Stimulated activated CD8-positive, alpha-beta memory T cell treated with anti-CD3 and anti-CD28 coated beads, Interleukin-2, amount 100 ng/mL, for 48 hours (primary cell): ENCODE measurements at places on chromosomes 6 and 20.

DNA sequence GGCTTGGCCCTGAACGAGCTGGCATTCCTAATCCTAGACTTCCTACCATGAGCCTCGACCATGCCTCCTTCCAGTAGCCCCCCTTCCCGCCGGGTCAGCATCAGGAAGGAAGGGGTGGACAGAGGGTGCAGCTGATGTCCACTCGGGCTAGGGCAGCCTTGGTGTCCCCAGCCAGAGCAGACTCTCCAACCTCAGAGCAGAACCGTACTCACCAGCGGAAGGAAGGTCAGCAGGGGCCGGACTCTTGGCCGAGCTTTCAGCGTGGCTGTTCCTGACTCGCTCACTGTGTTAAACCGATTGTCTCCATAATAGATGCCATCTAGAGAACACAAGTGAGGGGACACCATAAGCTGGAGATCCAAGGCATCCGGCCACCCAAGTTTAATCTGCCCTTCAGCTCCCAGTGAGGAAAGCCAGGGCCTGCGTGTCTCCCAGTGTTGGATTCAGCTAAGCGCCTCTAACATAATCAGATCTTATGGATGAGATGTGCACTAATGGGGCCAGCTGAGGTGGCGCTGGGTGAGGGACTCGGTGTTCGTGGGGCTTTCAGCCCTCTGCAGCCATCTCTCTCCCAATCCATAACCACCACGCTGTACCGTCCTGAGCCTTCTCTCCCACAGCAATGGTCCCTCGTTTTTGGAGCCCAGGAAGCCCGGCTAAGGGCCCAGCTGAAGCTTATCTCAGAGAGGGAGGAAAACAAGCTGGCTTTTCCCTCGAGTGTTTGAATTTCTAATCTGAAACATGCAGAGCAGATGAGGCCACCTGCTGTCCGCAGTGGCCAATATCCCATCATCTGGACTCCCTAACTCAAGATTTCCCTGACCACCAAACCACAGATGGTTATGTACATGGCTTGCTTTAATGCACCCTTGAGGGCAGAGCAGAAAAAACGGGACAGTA is 13.7 kb downstream of the C6orf132 start:
- DNase-seq: no peak

GRCh38 chr20:34011275-34011674 is 17.6 kb downstream of the RALY start:
- no peak for DNase-seq

GRCh38 chr6:15689586-15690482 is 27.0 kb upstream of the DTNBP1 start:
- no peak for DNase-seq

DNA sequence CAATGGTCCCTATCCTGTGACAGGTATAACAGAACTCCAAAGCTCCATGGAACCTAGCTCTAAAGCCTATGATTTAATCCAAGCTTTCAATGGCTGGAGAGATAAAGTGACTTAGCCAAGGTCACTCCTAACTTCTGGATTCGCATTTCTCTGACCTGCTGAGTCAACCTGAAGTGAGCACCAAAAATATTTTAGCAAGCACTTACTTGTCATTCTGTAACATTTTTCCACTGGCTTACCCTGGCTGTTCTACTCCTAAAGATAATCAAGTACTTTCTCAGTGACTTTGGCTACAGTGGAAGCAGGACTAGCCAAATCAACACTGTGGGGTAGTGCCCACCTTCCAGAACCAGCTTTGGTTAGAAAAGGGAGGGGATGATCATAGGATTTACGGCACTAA is 188.3 kb downstream of the OGFRL1 start:
- DNase-seq: no peak

- no peak for DNase-seq
These were observed 29.2 kb downstream of the B4GALT5 start for GRCh38 chr20:49684335-49684997.

- no peak for DNase-seq
These were observed 15.7 kb downstream of the CASS4 start for GRCh38 chr20:56427797-56428196.

DNA sequence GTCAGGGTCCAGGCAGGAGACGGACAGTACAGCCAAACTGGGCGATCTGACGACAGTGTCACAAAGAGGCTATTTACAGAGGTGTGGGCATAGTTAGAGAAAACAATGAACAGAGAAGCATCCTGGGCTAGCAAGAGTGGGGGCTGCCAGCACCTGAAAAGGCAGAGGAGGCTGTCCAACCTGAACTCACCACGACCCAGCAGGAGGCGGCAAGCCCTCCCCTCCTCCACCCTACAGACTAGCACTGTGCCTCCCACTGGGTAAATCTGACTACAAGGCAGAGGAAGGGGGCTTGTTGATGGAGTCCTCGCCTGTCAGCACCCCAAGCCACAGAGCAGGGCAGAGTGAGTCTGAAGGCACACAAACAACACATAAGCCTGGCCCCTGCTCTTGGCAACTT is 52.8 kb upstream of the CDYL start:
- no peak for DNase-seq
